ENCODE measurements at places on chromosomes 1 and 21.

DNA sequence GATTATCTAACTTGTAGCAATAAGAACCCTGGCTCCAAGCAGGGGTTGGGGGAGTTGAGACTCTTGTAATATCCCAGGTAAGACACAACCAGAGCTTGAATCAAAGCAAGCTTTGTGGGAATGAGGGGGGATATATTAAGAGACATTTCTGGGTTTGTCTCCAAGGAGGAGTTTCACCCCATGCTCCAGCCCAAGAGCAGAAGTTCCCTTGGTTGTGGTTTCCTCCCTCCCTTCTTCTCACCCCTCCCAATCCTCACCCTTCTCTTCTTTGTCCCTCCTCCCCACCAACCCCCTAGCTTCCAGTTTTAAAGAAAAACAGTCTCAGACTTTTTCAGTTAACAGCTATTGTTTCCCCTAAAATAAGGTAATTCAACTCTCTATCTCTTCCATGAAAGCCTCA lies 11.9 kb downstream of the TRAF3IP3 start:
- no peak for DNase-seq

GRCh38 chr1:188228623-188229022 lies 1399.9 kb downstream of the PLA2G4A start:
- no peak for DNase-seq

DNA sequence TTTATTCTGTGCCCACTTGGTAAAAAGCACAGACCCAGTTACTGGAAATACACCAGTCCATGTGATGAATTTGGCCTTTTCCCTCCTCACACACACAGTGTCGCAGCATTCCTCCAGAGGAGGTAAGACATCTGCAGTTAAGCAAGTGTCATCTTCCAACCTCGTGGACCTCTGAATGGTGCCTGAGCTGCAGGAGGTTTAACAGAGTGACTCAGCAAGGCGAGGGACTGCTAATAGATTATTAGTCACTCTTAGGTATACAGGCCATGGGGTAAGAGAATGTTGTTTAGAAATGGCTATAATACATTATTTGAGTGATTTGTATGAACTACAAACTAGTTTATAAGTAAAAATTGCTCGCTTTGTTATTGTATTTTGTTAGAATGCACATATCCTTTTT lies 8.6 kb upstream of the LRRC8B start:
- no peak for DNase-seq

- peak; percentile 45 for DNase-seq
These were observed 777 bp downstream of the NUDT17 start for GRCh38 chr1:145846201-145846612.

- no peak for DNase-seq
These were observed 98.0 kb downstream of the ETS2 start for GRCh38 chr21:38903690-38904139.

DNA sequence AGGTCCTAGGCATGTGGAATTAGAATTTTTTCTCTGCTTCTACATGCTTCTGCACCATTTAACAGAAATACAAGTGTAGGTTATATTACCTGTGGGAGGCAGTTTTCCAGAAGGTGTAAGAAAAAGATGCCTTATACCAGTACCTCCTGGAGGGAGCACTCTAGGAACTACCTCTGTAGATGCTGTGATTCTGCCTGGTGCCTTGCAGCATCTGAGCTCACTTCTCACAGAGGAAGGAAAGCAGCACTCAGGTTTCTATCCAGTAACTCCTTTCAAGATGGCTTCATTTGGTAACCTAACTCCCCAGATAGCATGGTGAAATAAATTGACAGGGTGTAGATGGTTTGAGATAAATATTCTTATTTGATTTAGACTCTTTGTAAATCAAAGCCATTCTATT lies 50.3 kb downstream of the GIPC2 start:
- no peak for DNase-seq

- no peak for DNase-seq
These were observed 1.7 kb upstream of the DUSP10 start for GRCh38 chr1:221743416-221744208.

GRCh38 chr1:116491700-116492357 lies 79.0 kb downstream of the CD58 start:
- no peak for DNase-seq

DNA sequence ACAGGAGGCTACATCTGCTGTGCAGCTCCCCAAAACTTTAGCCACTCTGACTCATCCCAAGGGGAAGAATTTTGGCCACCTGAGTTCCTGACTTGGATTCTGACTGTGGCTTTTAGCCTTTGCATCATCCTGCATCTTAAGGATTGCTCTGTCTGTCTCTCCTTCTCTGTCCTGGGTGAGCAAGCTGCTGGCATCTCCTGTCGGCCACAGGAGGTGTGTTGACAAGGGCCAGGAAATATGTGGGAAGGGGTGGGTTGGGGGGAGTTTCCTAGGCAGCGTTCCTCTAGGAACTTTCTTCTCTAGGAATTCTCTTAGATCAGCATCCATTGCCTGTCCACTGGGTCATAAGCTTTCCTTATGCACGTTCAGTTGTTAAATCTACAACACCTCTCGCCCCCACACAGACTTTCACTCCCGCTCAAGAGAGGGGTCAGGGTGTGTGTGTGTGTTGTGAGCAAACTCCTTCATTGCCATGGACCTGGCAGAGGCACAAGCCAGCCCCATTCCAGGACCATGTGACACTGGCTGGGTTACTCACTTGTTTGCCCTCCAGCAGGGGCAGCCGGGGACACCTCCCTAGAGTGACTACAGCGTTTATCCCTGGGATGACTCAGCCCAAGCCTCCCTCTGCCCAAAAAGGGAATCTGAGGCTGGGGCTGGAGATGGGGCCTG lies 145.0 kb upstream of the DUSP10 start:
- no peak for DNase-seq

DNA sequence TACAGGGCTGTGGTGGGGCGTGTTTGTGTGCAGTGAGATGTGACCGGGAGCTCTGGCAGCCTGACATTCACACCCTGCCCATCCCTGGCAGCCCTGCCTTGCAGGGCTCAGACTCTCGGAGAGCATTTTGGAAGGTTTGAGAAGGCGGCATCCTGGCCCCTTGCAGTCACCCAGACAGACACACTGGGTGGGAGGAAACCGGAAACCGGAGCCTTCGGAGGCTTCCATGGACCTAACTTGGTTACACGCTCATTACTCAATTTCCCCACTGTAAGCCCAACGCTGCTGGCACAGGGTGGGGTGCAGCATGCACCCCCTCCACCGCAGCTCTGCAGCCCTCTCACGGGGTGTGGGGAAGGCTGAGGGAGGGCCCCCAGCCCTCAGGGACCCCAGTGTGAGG lies 22.2 kb upstream of the RSPO1 start:
- DNase-seq, result no peak

- peak; percentile 42 for DNase-seq
These were observed 89.3 kb downstream of the ITPKB start for GRCh38 chr1:226649780-226650179.

DNA sequence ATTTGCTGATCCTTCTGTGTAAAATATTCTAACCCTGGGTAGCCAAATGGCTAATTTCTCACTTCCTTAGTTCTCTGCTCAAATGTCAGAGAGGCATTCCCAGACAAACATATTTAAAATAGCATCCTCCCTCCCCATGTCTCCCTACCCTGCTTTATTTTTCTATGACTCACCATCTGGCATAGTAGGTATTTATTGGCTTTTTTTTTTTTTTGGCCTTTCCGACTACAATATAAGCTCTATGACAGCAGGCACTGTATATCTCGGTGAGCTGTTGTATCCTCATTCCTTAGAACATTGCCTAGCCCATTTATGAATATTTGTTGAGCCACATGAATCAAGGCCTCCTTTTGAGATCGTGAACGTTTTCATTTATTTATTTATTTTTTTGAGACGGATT lies 1.5 kb upstream of the NEK7 start:
- DNase-seq, result no peak

GRCh38 chr21:31141389-31142000 lies 103.2 kb upstream of the KRTAP19-8 start:
- no peak for DNase-seq

GRCh38 chr1:30732277-30732996 lies 9.1 kb upstream of the MATN1 start:
- DNase-seq, result no peak
